Tongue (tissue), 3 donors: ENCODE measurements at places on chromosomes 12 and 14. TPM values are rescaled to one million over a fixed set of nuclear protein-coding genes. Genes with fewer than 3 reads are reported as not detected.

VDR gene
- total RNA-seq, result 1.2 TPM

GRCh38 chr12:65139389-65139788 is 18.3 kb upstream of the WIF1 start:
- no peak for DNase-seq

GRCh38 chr12:55946553-55946952 is 15.6 kb downstream of the DGKA start:
- DNase-seq, result no peak

TSHR gene
- total RNA-seq, result 1.7 TPM

DNA sequence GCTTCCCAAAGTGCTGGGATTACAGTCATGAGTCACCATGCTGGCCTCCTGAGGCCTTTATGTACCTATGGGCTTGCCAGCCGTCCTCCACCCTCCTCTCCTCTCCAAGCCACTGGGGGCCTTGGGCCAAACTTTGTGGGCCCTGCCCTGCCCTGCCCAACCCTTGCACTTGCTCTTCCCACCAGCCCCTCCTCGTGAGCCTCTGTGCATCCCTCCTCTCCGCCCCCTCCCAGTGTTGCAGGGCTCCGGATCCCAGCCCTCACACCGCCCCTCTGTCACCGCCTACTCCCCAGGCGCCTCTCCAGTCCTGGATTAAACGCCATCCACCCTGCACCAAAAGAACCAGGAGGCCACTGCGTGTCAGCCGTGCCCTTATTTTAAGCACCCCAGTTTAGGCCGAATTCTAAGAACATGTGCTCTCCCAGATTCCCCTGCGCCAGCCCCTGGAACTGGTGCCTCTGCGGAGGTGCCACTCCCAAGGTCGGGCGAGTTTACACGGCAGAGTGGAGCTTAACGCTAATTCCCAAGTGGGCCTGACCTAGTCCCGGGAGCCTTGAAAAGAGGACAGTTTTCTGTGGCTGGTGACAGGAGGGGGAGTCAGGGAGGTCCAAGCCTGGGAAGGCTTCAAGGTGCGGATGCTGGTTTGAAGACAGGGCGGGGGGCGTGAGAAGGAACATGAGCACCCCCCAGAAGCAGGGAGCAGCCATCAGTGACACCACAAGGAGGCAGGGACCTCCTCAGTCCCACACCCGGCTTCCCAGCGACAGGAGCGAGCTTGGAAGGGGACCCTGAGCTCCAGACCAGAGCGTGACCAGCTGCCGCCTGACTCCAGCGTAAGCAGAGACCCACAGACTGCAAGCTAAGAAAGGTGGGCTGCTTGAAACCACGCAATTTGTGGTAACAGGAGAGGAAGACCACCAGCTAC is 21.2 kb upstream of the CDCA4 start:
- no peak for DNase-seq

DNA sequence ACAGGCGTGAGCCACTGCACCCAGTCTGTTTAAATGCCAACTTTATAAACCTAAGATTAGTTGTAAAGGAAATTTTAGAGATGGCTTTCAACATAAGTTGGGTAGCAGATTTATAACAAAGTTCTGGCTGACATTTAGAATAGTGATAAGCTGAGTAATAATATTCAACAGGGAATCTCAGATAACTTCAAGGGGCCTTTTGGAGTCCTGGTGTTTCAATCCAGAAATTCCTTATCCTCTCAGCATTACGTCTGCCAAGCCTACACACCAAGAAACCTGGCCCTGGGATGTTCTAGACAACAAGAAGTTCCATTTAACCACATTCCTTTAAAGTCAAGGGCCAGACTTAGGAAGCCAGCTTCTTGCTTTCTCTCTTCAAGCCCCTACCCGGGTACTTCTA is 59.5 kb upstream of the DYRK2 start:
- DNase-seq, result no peak

LAG3 gene
- not detected for total RNA-seq

DNA sequence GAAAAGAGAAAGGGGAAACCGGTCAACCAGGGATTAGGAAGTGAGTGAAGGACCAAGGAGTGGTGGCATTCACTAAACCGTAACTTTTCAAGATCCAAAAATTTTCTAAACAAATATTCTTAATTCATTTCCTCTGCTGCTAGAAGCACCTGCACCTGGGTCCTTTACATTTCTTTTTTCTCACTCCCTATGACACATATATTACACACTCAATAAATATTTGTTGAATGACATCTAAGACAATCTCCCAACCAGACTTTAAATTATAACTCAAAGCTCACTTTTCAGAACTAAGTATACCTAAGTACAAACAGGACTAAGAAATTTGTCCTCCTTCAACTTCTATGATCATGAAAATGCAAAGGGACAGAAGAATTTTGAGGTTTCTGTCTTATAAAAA is 11.1 kb downstream of the TTC5 start:
- no peak for DNase-seq

GRCh38 chr12:128313931-128314330 is 47.0 kb downstream of the TMEM132C start:
- no peak for DNase-seq

SYNE3 gene
- total RNA-seq, result 15.2 TPM

IFI27L1 gene
- total RNA-seq, result 5.0 TPM

DNA sequence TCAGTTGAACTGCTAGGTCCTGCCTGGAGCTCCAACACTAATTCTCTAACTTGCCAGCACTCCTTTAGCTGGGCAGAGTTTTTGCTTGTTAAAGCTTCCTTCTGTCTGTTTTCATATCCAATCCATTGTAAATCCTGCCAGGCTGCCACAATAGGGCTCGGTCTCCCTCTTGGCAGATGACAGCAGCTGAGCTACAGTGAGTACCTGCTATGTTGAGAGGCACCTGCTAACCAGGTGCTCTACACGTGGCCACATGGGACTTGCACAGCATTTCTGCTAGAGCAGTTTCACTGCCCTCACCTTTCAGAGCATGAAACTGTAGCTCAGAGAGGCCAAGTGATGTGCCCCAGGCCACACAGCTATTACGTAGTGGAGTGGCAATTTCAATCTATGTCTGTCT is 106.6 kb upstream of the NOS1 start:
- no peak for DNase-seq

DNA sequence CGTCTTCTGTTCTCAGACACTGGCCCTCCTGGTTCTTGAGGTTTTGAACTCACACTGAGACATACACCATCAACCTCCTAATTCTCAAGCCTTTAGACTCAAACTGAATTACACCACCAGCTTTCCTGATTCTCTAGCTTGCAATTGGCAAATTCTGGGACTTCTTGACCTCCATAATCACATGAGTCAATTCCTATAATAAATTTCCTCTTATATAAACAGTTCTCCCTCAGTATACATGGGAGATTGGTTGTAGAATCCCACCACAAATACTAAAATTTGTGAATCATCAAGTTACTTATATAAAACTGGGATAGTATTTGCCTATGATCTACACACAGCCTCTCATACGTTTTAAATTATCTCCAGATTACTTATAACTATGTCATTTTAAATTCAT is 162.2 kb downstream of the DIO2 start:
- no peak for DNase-seq

DNA sequence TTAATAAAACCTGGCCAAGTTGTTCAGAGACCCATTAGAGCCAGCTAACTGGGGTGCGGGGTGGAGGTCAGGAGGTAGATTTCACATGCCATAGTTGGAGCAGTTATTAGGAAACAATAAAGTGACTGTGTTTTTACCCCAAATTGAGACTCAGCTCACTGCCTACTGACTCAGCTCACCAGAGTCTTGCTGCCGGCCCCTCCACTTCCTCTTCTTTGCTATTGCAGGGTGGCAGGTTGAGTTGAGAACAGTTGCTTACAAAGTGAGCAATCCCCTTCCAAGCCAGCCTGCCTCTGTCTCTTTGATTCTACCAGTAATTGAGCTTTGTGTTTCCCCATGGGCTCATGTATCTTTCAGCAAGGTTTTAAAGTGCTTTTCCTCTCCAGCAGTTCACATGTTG is 12.9 kb downstream of the ST8SIA1 start:
- DNase-seq, result peak; percentile 14

HSPB8 gene
- total RNA-seq, result 150 TPM

GEMIN2 gene
- total RNA-seq, result 36.0 TPM

DNA sequence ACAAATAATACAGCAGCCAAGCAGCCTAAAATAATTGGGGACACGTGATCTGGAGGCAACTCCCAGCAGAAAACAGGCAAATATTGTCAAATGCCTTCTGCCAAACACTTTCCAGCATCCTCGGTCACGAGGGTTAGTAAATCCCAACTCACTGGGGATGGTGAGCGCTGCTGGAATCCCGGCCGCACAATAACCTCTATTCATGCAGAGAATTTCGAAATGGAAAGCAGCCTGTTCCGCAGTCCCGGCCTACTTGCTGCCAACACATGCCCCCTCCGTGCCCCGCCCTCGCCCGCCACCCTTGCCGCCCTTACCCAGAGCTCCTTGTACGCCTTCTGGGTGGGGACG is 62.2 kb downstream of the RFX4 start:
- peak; percentile 80 for DNase-seq

- no peak for DNase-seq
These were observed 30.3 kb downstream of the DEGS2 start for GRCh38 chr14:100129161-100129589.

- peak; percentile 50 for DNase-seq
These were observed 16.4 kb downstream of the ACVRL1 start for GRCh38 chr12:51923506-51924365.

- DNase-seq, result peak; percentile 66
These were observed 54.3 kb downstream of the SVOP start for GRCh38 chr12:108966378-108967151.

RPS6KL1 gene
- total RNA-seq, result 12.6 TPM

- DNase-seq, result no peak
These were observed 9.0 kb downstream of the ACTN1 start for GRCh38 chr14:68970038-68970612.

DNA sequence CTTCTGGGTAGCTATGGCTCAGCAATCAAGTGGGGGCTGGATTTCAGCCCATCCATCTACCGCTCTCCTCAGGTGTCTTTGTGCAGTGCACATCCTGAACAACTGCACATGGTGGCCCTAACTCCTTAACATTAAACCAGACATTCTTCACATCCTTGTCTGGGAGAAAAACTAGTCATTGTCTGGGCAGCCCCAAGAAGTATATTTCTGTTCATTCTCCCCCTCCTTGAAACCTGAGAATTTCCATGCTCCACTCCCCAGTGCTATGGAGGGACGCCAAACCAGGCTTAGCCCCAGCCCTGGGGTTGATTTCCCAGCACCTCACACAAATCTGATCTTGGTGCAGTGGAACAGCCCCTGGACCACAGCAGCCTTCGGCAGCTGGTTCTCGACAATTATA is 13.4 kb downstream of the MYL2 start:
- DNase-seq, result no peak

DNA sequence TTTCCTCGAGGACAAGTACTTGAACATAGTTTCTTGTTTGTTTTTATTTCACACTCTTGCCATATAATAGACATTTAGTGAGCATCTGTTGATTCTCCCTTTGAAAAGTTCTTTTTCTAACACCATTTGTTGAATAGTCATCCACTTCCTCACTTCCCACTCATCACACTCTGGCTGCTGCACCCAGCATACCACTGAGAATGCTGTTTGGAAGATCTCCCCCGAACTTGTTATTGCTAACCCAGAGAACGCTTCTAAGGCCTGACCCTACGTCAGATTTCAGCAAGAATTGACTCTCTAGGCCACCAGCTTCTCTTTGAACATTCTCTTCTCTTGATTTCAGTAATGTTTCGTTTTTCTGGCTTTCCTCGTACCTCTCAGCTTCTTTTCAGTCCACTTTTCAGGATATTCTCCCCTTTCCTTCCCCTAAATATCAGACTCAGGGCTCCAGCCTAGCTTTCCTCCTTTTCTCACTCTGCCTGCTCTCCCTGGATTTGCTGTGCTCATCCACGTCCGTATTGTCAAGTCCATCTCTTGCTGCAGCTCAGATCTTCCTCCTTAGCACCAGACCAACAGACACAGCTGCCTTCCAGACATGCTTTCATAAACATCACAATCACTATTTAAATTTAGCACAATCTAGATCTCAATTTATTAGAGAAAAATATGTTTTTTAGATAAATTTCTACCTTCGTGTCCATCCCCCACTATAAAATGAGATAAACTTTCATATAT is 94.0 kb upstream of the SLC38A4 start:
- no peak for DNase-seq

FITM1 gene
- total RNA-seq, result 132 TPM

DNA sequence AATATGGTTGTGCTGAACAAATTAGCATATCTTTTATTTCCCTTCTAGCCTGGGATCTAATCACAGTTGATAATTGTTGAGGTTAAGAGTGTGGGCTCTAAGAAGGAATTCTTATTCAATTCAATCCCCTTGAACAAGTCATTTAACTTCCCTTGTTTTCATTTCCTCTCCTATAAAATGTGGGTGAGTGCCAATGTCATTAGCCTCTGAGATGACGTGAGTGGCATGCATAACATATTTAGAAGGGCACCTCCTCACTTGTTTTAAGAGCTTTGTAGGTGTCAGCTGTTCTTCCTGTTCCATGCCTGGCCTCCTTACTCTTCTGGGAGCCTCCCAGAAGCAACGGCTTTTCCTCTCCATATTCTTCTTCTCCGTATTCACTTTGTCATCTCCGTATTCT is 155.4 kb upstream of the NEDD1 start:
- no peak for DNase-seq

- no peak for DNase-seq
These were observed 94.5 kb downstream of the OTOGL start for GRCh38 chr12:80193865-80194264.

DNA sequence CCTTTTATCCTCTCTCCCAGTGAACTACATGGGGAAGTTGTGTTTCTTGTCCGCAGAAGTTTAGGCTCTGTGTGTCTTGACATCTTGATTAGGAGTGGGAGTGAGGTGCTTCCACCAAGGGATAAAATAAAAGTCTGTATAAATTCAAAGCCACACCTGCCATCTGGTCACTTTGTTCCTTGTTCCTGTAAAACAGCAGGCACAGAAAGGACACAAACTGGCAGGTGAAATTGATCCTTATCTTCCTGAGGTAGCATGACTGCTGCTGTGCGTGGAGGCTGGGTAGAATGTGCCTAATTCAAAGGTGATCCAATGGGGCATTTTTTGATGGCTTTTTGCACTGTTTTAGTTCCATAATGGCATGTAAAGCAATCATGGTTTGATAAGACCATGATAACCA is 104.3 kb upstream of the KITLG start:
- DNase-seq, result no peak

DNA sequence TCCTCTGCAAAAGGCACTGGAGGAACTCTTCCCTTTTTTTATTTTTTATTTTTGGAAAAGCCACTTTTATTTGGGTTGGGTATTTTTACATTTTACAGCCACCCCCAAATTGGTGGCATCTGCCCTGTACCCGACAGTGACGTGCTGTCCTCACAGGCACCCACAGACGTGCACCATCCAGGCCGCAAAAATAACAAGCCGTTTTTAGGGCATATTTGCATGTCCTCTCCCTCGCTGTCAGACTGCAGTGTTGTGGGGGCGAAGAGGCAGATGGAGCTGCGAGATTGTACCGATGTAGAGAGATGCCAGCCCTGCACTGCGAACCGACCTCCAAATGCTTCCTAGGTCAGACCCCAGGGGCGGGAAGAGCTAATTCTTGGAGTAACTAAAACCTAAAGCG is 12.2 kb downstream of the JDP2 start:
- no peak for DNase-seq

- DNase-seq, result no peak
These were observed 110.8 kb downstream of the KCNH5 start for GRCh38 chr14:62934439-62934838.
